DND-41 (cell line): ENCODE measurements at places on chromosomes 5 and 9.

GRCh38 chr5:90345684-90346083 lies 63.9 kb downstream of the CETN3 start:
- DNase-seq: no peak
- H3K4me1 ChIP-seq: no peaks in the 10 kb centered on the region
- H3K27me3 ChIP-seq: no peaks in the 10 kb centered on the region
- no peak overlapping the region for H3K4me3 ChIP-seq
- H3K36me3 ChIP-seq: no peaks in the 10 kb centered on the region

- H3K4me3 ChIP-seq: no peak overlapping the region
- no peaks in the 10 kb centered on the region for H3K36me3 ChIP-seq
- no peak for DNase-seq
- no peaks in the 10 kb centered on the region for H3K4me1 ChIP-seq
- H3K27ac ChIP-seq: no peak overlapping the region
These were observed 189.3 kb downstream of the PAPPA start for GRCh38 chr9:116342941-116343340.

- no peaks in the 10 kb centered on the region for H3K36me3 ChIP-seq
- DNase-seq: no peak
- H3K27me3 ChIP-seq: no peaks in the 10 kb centered on the region
- no peaks in the 10 kb centered on the region for H3K4me1 ChIP-seq
These were observed 2.2 kb downstream of the CDH12 start for GRCh38 chr5:22850981-22851380.

GRCh38 chr5:124419531-124419930 lies 326.9 kb downstream of the ZNF608 start:
- no peak overlapping the region for H3K4me3 ChIP-seq
- H3K4me1 ChIP-seq: no peaks in the 10 kb centered on the region

GRCh38 chr5:99315413-99316183 lies 386.8 kb upstream of the CHD1 start:
- no peak for DNase-seq
- H3K27ac ChIP-seq: no peak overlapping the region
- H3K27me3 ChIP-seq: no peaks in the 10 kb centered on the region
- H3K36me3 ChIP-seq: no peaks in the 10 kb centered on the region
- no peak overlapping the region for H3K4me3 ChIP-seq

- H3K4me1 ChIP-seq: no peaks in the 10 kb centered on the region
- H3K4me3 ChIP-seq: no peak overlapping the region
- DNase-seq: no peak
- H3K27me3 ChIP-seq: no peaks in the 10 kb centered on the region
- H3K36me3 ChIP-seq: no peaks in the 10 kb centered on the region
- no peak overlapping the region for H3K27ac ChIP-seq
These were observed 129.9 kb downstream of the ZSWIM6 start for GRCh38 chr5:61461926-61462325.

DNA sequence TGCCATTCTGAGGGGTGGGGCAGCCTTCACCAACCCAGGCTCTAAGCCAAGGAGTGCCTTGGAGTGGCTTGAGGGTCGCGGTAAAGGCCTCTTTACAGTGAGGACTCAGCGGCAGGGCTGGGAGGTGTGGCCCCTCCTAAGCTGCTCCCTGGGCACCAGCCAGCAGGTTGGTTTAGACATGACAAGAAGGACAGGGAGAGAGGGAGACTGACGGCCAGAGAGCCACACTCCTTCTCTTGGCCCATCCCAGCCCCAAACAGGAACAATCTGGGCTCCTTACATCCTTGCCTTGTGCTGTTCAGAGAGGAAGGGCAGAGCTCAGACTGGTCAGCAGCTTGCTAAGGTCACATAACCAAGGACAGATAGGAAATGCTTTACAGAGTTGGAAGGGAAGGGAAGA lies 94.5 kb downstream of the LMX1B start:
- peaks cover 4% of the 10 kb centered on the region for H3K27me3 ChIP-seq
- H3K36me3 ChIP-seq: no peaks in the 10 kb centered on the region
- H3K27ac ChIP-seq: no peak overlapping the region

DNA sequence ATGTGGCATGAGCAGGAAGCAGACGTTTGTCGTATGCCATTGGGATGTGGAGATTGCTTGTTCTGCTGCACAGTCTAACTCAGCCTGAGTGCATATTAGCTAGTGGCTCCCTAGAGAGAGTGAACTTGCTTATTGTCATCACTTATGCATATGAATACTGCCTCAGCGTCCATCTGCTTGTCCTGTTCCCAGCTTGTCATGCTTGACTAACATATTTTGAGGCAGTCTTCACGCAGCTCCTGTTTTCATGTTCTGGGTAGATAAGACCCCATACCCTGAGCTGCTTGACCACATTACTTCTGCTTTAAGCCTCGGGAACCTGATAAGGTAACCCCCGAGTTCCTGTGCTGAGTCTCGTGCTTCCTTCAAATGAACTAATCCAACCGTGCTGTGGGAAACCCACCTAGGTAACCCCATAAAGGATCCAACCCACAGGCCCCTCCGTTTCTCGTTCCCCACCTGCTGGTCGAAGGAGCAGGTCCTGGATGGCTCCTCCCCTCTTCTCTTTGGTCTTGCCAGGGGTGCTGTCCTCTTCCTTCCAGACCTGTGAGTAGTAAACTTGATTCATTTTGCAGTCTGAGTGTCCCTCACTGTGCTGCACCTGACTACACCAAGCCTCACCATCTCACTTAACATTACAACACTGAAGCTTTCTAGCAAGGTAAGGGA lies 25.0 kb downstream of the ANKRD33B start:
- no peaks in the 10 kb centered on the region for H3K27me3 ChIP-seq
- 0 out of 2 replicates have a peak, but pooled peaks cover 7% of the 10 kb centered on the region for H3K36me3 ChIP-seq
- no peak for DNase-seq
- H3K4me3 ChIP-seq: no peak overlapping the region

DNA sequence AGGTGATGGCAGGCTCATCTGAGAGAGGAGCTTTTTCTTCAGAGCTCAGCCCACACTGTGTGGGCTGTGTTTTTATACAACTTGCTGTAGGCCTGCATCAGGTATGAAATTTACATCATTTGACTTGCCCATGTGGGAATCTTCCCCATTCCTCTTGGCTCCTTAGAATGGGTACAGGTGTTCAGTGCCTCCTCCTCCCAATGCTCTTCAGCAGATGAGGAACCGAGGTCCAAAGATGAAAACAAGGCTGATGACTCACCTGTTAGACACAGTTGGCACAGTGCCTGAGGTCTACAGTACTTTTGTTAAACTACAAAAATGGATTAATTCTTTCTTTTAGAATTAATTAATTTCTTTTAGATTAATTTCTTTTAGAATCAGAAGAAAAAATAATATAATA lies 20.8 kb downstream of the PAPPA start:
- no peaks in the 10 kb centered on the region for H3K36me3 ChIP-seq
- no peaks in the 10 kb centered on the region for H3K27me3 ChIP-seq
- no peak for DNase-seq
- no peak overlapping the region for H3K4me3 ChIP-seq

DNA sequence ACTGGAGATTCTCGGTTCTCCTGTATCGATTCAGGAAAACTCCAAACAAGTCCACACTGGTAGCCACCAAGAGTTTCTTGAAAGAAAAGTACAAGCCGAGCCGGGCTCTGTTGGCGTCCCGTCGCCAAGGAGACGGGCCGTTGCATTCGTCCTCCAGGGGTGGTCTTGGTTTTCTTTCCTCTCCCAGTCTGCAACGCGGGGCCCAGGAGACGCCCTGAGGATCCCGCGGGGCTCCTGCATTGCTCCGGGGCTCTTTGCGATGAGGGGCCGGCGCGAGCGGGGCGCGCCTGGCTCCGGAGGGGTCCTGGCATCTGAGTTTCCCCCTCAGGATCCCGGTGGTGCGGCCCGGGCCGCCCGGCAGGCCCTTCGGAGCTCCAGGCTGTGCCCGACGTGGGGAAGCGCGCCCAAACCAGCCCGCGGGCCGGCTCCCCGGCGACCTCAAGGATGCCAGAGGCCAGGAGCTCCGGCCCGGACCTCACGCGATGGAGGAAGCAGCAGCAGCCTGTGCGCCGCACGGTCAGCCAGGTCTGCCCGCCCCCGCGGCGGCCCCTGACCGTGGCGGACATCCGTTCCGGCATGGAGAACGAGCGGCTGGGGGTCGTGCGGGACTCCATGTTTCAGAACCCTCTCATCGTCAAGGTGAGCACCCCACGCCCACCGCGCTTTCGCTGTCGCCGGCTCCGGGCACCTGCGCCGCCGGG lies at the start of gene CFAP77:
Gene CFAP77, plus strand, starts transcription at position 384 of the 701 bp plus-strand sequence. Its CDS starts 61 bp downstream, at position 445.
- no peak for DNase-seq
- H3K4me1 ChIP-seq: peaks cover 26% of the 10 kb centered on the region
- H3K4me3 ChIP-seq: no peak within 1 kb of the TSS
- H3K27me3 ChIP-seq: peaks cover 30% of the 10 kb centered on the region
- no peaks in the 10 kb centered on the region; the same call in 1 of the 2 replicates for H3K36me3 ChIP-seq
- H3K27ac ChIP-seq: no peak within 1 kb of the TSS

DNA sequence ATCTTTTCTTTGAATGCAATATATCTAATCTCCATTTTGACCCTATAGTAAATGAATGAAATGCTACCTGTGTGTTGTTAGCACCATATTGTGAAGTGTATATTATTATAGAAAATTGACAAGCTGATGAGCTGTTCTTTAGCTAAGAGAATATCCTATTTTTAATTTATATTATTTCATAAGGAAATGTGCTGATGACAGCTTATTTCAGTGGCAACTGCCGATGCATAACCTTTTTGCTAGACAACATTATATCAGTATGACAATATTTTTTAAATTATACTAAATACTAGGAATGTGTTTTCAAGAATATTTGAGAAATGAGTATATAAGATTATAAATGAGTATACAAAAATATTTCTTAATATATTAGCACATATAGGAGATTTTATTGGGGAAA lies 573.1 kb downstream of the ZNF608 start:
- DNase-seq: no peak
- H3K36me3 ChIP-seq: no peaks in the 10 kb centered on the region
- H3K4me1 ChIP-seq: no peaks in the 10 kb centered on the region
- H3K4me3 ChIP-seq: no peak overlapping the region
- H3K27me3 ChIP-seq: no peaks in the 10 kb centered on the region

- no peak overlapping the region for H3K27ac ChIP-seq
- no peaks in the 10 kb centered on the region for H3K36me3 ChIP-seq
- peaks cover 11% of the 10 kb centered on the region for H3K4me1 ChIP-seq
- DNase-seq: no peak
- H3K27me3 ChIP-seq: peaks cover 5% of the 10 kb centered on the region
These were observed 28.7 kb downstream of the CCT5 start for GRCh38 chr5:10278658-10279279.

DNA sequence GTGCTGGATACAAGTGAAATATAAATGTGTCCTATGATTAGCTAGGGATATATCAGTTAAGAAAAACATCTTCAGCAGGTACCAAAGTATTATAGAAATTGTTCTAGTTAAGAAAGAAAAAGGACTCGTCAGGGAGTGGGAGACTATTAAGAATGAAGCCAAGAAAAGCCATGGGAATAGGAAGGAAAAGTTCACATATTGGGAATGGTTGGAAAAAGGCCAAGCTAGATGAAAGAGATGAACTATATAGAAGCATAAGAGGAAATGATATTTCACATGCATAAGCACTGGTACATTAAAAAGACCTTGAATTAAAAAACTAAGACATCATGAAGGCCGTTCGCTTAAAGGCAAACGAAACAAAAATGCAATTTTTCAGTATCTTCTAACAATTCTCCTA lies 237.7 kb downstream of the ADAMTS6 start:
- no peak for DNase-seq
- H3K4me1 ChIP-seq: no peaks in the 10 kb centered on the region
- no peak overlapping the region for H3K4me3 ChIP-seq
- H3K36me3 ChIP-seq: no peaks in the 10 kb centered on the region
- H3K27me3 ChIP-seq: no peaks in the 10 kb centered on the region

DNA sequence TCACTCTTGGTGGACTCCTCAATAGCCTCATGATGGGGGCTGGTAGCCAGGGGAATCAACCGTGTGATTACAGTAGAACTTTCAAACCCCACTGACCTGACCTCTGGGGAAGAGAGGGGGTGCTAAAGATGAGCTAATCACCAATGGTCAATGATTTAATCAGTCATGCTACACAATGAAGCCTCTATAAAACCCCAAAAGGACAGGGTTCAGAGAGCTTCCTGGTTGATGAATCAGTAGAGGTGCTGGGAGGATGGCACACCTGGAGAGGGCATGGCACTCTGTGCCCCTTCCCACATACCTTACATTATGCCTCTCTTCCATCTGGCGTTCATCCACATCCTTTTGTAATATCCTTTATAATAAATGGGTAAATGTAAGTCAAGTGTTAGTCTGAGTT lies 8.9 kb upstream of the SH3TC2 start:
- H3K36me3 ChIP-seq: no peaks in the 10 kb centered on the region
- H3K4me1 ChIP-seq: no peaks in the 10 kb centered on the region
- no peaks in the 10 kb centered on the region for H3K27me3 ChIP-seq
- H3K27ac ChIP-seq: no peak overlapping the region
- DNase-seq: no peak

DNA sequence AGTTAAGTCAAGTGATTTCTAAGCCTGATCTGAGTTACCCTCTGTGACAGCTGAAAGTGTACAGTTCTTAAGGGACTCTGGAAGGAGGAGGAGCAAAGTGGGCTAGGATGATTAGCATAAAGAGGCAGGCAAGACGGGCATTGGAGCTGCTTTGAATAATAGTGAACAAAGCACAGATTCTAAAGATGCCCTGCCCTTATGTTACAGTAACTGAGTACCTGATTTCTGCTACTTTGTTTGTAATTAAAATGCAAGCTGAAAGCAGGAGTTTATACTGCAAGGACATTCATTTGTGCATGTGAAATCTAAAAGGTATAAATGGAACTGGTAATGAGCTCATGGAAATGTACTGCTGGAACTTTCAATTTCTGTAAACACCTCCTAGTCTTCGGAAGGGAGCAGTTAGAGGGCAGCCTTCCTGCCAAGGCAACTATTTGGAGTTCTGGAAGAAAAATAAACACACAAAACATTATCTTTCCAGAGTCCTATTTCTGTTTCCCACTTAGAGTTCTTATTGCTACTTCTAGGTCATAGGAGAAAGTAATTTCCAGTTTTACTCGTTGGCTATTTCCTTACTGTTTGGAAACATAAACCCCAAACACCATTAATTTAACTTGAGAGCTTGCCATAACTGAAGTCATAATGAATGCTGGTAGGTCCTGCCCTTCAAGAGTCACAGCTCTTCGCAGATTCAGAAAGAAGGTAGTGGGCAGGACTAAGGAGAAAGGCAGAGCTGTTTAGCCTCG lies at the start of gene RANBP3L:
Gene RANBP3L, minus strand, starts transcription at position 45 of the 746 bp plus-strand sequence. CDS start 486 bp downstream, outside the sequence.
- H3K27me3 ChIP-seq: peaks cover 20% of the 10 kb centered on the region
- no peak within 1 kb of the TSS for H3K27ac ChIP-seq
- no peak within 1 kb of the TSS for H3K4me3 ChIP-seq
- no peaks in the 10 kb centered on the region for H3K36me3 ChIP-seq

DNA sequence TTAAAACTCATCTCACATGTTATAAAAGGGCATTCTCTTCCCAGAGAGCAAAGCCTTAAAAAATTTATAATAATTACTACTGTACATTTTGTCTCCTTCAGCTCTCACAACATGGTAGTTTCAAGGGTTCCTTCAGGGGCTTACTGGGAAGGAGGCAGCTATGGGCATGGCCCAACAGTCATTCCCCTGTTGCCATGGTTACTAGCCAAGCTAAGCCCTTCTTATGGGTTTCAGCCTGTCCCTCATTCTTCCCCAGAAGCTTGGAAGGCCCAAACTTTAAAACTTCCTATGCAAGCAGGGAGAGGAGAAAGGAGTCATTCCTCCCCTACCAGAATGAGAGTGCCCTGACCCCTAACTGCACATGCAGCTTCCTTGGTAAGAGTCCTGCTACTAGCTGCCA lies 82.2 kb upstream of the CNTLN start:
- H3K36me3 ChIP-seq: no peaks in the 10 kb centered on the region
- H3K27ac ChIP-seq: no peak overlapping the region
- H3K4me1 ChIP-seq: no peaks in the 10 kb centered on the region
- H3K27me3 ChIP-seq: no peaks in the 10 kb centered on the region
- no peak overlapping the region for H3K4me3 ChIP-seq
